ENCODE measurements at places on chromosomes 5 and 9. TPM values are rescaled to one million over a fixed set of nuclear protein-coding genes. Genes with fewer than 3 reads are reported as not detected.

GRCh38 chr5:67748165-67748690 is 467.3 kb upstream of the PIK3R1 start:
- DNase-seq: no peak

GRCh38 chr9:129569502-129570449 is 51.1 kb downstream of the C9orf50 start:
- no peak for DNase-seq

GRCh38 chr5:165457859-165458481 is 1952.6 kb downstream of the MAT2B start:
- no peak for DNase-seq

GRCh38 chr9:113823421-113823820 is 52.7 kb upstream of the ZNF618 start:
- DNase-seq: no peak

DNA sequence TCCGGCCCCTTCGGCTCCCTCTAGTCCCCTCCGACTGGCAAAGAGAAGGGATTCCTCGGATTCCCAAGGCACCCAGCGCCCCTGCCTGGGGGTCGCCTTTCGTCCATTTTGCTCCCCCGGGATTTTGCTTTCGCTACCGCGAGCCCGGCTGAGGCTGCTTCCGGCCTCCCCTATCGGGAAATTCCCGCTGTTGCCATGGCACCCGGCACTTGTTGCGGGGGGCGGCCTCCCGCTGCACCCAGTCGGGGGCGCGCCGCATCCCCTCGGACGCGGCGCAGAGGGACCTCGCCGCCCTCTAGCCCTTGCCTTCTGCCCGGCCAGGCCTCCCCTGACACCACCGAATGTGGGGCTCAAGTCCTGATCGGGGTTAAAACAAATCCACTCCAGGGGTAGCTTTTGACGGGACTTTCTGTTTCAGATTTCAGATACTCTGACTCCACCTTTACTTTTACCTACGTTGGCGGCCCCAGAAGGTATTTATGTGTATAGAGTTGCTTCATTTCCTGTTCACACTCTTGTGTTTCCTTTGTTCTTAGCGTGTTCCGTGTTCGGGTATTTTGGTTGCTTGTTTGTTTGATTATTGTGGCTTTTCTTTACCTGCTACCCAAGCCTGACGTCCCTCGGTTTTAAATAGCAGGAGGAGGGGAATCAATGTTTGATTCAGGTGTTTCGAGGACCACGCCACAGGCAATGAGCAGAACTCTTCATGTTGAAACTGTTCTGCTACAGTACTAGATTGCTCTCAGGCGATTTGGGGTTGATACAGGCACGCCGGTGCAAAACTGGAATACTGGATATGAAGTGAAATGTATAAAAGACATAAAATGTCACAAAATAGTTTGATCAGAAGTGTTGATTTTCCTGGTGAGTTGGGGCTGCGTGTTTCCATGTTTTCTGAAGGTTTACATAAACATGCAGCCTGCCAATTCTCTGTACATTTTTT is 1.5 kb downstream of the PARP8 start:
- DNase-seq: peak; percentile 92

GRCh38 chr5:76524101-76524835 is 98.9 kb downstream of the F2RL2 start:
- DNase-seq: no peak

DNA sequence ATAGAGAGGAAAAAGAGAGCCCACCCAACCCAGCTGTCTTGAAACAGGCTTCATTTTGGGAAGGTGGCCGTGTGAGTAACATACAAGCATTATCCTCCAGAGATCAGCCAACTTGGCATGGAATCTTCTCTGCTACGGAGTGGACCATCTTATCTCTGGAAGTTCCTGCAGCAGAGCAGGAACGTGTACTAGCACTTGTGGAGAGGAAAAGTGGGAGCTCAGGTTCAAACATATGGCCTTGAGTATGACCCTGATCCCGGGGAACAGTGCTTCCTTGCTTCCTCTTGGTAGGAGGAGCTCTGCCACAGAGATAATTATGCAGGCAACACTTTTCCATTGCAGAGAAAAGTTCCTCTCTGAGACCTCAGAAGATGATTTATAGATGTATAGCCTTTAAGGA is 490.4 kb upstream of the ACO1 start:
- DNase-seq: no peak

- no peak for DNase-seq
These were observed 214.1 kb upstream of the MEF2C start for GRCh38 chr5:89097103-89097502.

GRCh38 chr9:112894699-112895098 is 4.0 kb upstream of the SLC46A2 start:
- DNase-seq: no peak

SLC6A18 gene
- not detected for total RNA-seq

All from upper lobe of right lung (tissue), 1 donor.